Cortex of kidney (tissue), 1 donor: ENCODE measurements at places on chromosomes 13 and 19.

GRCh38 chr19:30175987-30176386 lies 196.2 kb upstream of the ZNF536 start:
- DNase-seq: no peak

DNA sequence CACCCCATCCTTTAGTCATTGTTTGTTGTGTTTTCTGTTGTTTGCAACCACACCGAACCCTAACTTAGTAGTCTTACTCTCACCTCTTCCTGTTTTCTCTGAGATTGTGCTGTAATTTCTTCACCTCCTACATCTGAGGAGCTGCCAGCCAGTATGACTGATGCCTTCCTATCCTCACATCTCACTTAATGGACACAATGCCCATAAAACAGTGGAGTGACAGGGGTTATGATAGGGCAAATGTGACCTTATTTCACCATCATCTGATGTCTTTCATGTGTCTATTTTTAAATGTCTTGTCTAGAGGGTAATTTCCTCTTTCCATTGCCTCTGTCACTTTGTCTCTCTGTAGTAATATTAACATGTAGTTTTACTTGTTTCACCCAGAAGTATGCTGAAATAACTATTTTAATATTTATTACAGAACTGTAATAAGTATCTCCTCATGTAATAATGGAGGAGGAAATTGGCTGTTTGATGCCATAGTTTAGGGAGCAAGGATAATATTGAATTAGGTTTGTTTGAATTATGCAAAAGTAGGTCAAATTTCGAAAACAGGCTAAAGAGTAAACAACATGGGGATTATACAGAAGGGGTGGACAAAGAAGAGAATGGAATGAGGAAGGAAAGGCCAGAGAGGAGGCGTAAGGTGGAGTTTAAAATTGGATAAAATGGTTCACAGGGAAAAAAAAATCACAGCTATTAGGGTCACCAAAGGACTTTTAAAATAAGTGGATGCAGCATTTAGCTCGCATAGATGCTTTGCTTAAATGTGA lies 103.5 kb upstream of the SPRY2 start:
- DNase-seq: no peak

DNA sequence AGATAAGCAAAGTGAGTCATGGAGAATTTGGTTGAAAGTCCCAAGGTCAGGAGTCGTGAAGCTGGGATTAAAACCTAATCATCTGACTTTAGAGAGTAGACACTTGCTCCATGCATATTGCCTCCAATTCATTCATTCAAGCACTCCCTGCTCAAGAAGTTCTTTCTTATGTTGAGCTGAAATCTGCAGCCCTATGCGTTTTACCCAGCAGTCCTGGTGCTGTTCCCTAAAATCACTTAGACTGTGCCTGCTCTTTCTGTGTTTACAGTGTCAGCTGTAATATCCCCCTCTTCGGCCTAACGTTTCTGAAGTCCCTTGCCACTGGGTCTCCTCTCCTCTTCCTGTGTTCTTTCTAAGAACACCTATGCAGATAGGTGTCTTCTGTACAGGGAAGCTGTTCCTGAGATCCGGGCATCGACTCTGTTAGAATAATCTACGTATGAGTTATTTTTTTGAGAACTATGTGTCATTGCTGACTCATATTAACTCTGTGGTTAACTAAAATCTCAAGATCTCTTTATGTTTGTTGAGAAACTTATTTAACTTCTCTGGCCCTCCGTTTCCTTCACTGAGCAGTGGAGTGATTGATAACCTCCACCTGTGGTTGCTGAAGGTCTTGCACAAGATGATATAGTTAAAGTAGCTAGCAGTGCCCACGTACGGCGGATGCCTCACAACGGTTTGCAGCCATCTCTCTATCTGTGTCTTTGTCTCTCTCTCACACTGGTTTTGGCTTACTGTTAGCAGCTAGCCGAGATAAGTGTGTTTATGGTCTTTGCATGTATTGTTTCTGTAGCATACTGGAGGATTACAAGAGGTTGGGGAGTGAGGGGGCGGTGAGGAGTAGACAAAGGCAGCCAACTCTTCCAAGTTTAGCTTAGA lies 4.7 kb downstream of the ALOX5AP start:
- DNase-seq: no peak

DNA sequence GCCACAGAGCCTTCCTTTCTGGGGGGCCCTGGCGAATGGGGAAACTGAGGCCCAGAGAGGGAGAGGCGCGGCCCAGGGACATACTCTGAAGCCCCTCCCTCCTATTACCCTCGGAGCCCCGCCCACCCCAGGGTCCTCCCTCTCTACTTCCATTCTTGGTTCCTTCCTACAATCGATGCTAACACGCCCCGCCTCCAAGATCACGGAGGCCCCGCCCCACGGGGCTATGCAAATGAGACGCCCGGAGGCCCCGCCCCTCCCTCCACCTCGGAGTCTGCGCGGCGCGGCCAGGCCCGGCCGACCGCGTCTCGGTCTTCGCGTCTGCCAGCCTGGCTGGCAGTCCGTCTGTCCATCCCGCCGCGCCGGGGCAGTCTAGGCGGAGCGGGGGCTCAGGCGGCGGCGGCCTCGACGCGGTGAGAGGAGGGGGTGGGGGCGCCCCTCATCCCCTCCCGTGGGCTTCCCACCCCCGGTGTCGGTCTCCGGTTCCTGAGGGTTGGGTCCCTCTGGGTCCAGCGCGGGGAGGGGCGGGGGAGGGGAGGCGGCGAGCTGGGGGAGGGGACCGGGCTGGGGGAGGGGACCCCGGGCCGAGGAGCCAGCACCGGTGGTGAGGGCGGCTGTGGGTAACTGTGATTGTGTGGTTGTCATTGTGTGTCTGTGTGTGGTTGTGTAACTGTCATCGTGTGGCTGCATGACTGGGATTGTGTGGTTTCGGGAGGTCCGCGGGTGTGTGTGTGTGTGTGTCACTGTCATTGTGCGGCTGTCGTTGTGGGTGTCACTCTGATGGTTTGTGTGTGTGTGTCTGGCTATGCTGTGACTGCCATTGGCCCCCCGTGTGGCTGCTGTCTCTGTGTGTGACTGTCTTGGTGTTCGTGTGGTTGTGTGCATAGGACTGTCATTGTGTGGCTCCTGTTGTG lies at the start of gene PLPPR2:
Gene PLPPR2, plus strand, starts transcription at position 273 of the 914 bp plus-strand sequence. CDS start 2,242 bp downstream, outside the sequence.
- DNase-seq: no peak

GRCh38 chr19:29614780-29615179 lies 8.7 kb downstream of the POP4 start:
- DNase-seq: no peak

GRCh38 chr13:110706570-110707372 lies 855 bp upstream of the CARS2 start:
- DNase-seq: no peak

GRCh38 chr19:8441725-8442544 lies 2.8 kb upstream of the HNRNPM start:
- no peak for DNase-seq

- no peak for DNase-seq
These were observed 40.8 kb downstream of the ZSWIM4 start for GRCh38 chr19:13835791-13836723.

GRCh38 chr13:100149389-100149788 lies 60.5 kb downstream of the PCCA start:
- no peak for DNase-seq
